A549 treated with CpdA at 1 μM for 4 hours (cell line): ENCODE measurements at places on chromosomes 7 and 10. TPM values are rescaled to one million over a fixed set of nuclear protein-coding genes. Genes with fewer than 3 reads are reported as not detected.

USP6NL gene
- 11.3 to 14.0 TPM (median 12.7 TPM) in 5 replicates for total RNA-seq

LIPK gene
- not detected in 5 replicates for total RNA-seq

PKD2L1 gene
- total RNA-seq, result 0.09 to 0.15 TPM in 2 of 5 replicates, not detected in the others

ANKRD1 gene
- 4.4 to 8.4 TPM (median 6.5 TPM) in 5 replicates for total RNA-seq

TMEM213 gene
- total RNA-seq, result not detected in 5 replicates
